ENCODE measurements at places on chromosomes 7 and 10.

GRCh38 chr7:158286210-158286609 lies 301.4 kb downstream of the PTPRN2 start:
- no peak for DNase-seq

GRCh38 chr7:139698844-139699243 lies 79.0 kb downstream of the HIPK2 start:
- no peak for DNase-seq

DNA sequence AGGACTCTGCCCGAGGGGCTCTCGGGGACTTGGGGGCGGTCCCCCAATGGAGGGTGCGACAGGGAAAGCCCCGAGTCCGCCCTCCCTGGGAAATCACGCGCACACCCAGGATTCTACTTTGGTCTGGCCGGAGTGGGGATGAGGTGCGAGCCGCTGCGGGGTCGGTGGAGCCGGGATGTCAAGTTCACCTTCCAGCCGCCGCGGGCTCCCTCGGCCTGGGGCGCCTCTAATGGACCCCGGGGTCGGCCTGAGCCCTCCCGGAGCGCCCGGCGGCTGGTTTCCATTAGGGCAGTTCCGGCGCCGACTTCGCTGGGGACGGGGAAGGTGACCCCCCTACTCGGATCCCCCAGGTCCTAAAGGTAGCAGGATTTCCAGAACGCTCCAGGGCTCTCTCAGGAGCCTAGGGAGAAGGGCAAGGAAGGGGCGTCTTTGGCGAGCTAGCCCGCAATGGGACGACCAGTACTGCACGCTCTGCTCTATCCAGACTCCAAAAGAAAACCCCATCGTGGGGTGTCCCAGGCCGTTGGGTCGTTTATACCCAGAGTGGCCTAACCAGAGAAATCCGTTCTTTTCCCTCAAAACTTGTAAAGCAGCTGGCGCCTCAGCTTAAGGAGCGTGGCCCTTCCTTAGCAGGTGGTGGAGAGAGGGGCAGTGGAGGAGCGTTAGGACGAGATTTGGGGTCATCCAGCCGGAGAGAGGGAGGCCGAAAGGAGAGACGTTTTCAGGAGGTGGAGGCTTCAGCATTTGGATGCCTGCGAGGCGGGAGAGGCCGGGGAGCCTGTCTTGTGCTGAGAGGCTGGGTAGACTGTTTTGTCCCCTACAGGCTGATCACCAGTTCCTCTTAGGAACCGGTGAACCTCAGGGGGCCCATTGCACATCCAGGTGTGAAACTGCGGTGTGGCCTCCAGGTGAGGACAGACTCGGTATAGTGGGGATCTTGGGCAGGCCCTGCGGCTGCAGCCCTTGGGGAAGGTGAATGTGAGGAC lies 860 bp upstream of the WDR86 start:
- no peak for DNase-seq

DNA sequence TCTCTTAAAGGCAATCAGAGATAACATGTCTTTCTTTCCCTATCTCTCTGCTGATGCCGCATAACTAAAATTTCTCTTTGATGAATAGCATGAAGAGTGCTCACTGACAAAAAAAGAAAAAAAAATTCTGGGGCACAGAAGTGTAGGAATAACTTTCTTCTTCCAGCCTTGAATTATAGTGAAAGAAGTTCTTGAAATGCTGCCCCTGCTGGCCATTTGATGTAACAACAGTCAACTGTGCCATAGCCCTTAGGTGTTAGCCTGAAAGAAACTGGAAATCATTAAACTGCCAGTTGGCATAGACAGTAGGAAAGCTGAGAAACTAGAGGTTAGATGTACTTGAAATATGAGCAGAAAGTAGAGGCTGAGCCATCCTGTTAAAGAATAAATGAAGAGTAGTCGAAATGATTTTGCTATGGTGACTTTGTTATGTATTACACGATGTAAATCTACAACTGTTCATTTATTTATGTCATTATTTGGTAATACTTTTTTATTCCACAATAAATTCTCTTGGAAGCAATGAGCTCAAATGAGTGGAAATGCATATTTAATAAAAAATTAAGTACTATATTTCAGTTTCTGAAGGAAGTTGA lies 48.3 kb upstream of the FAM171A1 start:
- no peak for DNase-seq

- DNase-seq: no peak
Observed at GRCh38 chr7:21542891-21543527, at the start of gene DNAH11. Gene DNAH11, plus strand, starts transcription at chr7:21543039. Its CDS starts 207 bp downstream, at chr7:21543246.

GRCh38 chr7:138799336-138800000 lies 1.5 kb upstream of the ATP6V0A4 start:
- DNase-seq: no peak

DNA sequence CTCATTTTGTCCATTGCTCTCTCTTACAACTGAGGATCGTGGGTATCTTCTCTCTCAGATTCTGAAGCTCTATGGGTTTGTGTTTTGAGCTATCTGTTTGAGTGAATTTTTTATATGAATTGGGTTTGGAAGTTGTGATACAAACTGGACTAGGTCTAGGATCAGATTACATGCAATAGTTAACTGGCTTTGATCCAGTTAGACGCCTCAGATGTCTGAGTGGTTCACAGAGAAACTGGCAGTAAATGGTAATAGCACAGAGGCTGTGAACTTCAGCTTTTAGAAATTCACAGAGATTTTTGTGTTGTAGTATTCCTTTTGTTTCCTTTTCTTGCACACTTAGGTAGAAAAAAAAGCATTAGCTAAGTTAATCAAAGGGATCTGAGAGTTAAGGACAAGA lies 12.7 kb upstream of the DNMBP start:
- DNase-seq: no peak

DNA sequence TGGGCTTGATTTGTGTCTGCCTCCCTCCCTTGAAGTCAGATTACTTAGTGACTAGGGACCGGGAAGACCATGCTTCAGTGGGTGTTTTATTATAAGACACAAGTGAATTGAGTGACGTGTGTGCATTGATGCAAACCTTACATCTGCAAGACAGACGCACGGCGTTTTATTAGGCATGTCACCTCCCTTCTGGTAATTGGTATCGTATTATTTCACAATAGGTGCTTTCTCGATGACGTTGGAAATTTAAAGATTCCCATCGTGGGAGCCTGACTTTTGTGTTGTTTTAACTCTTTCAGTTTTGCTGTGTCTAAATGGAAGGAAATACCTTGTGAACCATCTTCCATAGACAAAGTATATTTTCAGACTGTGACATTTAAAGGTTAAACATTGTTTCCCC lies 132.6 kb downstream of the INSYN2A start:
- DNase-seq: no peak

DNA sequence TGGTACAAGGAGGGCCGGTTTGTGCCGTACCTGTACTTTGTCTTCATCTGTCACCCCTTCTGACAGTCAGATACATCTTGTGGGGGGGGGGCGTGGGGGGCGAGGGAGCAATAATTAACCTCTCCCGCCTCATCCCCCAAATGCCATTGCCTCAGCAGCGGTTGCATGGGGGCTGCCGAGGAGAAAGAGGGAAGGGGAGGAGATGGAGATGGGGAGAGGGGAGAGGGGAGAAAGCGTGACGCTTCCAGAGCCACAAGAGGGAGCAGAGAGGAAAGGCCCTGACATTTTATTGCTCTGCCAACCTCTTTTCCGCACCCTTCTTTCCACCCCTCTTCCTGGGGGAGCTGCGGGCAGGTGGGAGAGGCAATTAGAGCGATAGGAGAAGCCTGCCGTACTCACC lies 11.8 kb downstream of the KAZALD1 start:
- DNase-seq: no peak

DNA sequence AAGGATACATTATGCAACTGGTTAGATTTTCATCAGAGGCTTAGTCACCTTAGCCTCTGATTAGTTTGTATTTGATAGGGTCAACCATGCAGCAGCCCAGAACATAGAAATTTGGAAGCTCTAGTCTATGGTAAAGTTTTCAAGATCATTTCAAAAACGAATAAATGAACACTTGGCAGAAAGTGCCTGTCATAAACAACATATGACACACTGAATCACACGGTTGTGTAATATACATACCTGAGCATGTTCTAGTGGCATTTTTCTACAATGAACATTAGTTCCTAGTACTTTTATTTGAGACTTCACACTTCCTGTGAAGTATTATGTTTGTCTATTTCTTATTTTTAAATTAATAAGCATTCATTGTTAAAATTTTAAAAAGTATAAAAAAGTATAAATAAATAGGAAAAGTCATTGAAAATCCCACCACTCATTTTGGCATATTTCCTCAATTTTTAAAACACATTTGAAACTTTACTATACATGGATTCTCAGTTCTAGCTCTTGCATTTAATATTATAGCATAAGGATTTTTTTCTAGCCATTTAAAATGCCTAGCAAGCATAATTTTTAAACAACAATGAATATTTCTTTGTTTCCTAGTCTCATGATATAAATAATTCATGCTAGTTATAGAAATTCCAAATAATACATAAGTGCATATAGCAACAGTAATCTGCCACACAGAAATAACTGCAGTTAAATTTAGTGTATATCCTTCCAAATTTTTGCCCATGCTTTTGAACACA lies 25.7 kb upstream of the PRPS1L1 start:
- DNase-seq: no peak

GRCh38 chr7:31688372-31688771 lies 1.4 kb downstream of the PPP1R17 start:
- DNase-seq: no peak

DNA sequence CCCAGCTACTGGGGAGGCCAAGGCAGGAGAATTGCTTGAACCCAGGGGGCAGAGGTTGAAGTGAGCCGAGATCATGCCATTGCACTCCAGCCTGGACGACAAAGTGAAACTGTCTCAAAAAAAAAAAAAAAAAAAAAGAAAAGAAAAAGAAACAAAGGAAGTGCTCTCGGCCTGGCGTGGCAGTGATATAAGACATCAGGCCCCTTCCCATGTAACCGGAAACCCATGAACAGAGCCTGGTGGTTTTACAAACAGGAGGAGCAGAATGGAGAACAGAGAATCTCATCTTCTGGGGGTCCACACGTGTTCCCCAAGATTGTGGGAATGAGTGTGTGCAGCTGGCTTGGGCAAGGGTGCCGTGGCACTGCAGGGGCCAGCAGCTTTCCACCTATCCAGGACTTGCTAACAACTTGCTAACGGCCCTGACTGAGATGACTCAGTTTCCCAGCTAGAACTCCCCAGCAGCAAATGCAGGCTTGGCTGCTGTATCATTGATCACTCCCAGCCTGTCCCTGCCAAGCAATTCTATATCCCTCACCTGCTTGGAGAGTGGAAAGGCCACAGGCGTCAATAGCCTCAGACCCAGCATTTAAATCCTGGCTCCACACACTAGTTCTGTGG lies 103.0 kb downstream of the COL26A1 start:
- no peak for DNase-seq

- peak; percentile 83 for DNase-seq
Observed at GRCh38 chr10:77943121-77943901, 16.8 kb upstream of the DLG5 start.

DNA sequence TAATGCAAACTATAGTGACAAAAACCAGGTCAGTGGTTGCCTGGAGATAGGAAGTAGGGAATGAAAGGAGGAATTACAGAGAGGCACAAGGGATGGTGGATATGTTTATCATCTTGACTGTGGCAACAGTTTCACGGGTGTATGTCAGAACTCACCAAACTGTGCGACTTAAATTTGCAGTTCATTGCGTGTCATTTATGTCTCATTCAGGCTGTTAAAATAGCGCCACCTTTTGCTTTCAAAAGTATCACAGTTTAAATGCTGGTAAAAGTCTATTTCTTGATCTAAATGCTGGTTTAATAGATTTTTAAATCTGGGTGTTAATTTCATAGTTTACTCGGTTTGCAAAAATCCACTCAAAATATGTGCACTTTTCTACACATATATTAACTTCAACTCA lies 51.0 kb downstream of the PTTG1IP2 start:
- no peak for DNase-seq

GRCh38 chr10:77890097-77890496 lies 36.5 kb downstream of the DLG5 start:
- no peak for DNase-seq

Measured in skeletal muscle cell (primary cell).